ENCODE measurements at places on chromosomes 5 and 9. TPM values are rescaled to one million over a fixed set of nuclear protein-coding genes. Genes with fewer than 3 reads are reported as not detected.

Gene PCDHGA3
- polyA plus RNA-seq: 0.63 TPM

Gene PLPPR1
- 1.3 TPM for polyA plus RNA-seq

Gene BHMT
- polyA plus RNA-seq: 1.4 TPM

Gene CARD9
- polyA plus RNA-seq: 0.63 TPM

Gene DDX46
- 91.4 TPM for polyA plus RNA-seq

Gene THBS4
- polyA plus RNA-seq: 14.0 TPM

Gene ADGRD2
- 0.89 TPM for polyA plus RNA-seq

Gene MEF2C
- polyA plus RNA-seq: 1.6 TPM

Gene MVB12B
- polyA plus RNA-seq: 1.9 TPM

Gene ZNF879
- polyA plus RNA-seq: 3.9 TPM

Gene PAIP1
- 108 TPM for polyA plus RNA-seq

Gene NME5
- polyA plus RNA-seq: 1.1 TPM

Gene NREP
- polyA plus RNA-seq: 264 TPM

Gene PPP2R2B
- polyA plus RNA-seq: 28.4 TPM

Gene DIRAS2
- 0.13 TPM for polyA plus RNA-seq

Gene IQGAP2
- polyA plus RNA-seq: 57.3 TPM

Gene NRARP
- 4.8 TPM for polyA plus RNA-seq

Gene ADRB2
- 0.44 TPM for polyA plus RNA-seq

Gene BTNL9
- polyA plus RNA-seq: 0.21 TPM

Gene SNAPC3
- polyA plus RNA-seq: 20.9 TPM

Gene PCDHA3
- 1.2 TPM for polyA plus RNA-seq

Gene PCDHA9
- polyA plus RNA-seq: 1.1 TPM

Gene ROR2
- polyA plus RNA-seq: 8.1 TPM

Gene RAB3C
- 30.6 TPM for polyA plus RNA-seq

Gene FRRS1L
- polyA plus RNA-seq: 0.37 TPM

Gene JAK2
- polyA plus RNA-seq: 1.1 TPM

Gene OR1J2
- polyA plus RNA-seq: not detected

Gene SLIT3
- 0.71 TPM for polyA plus RNA-seq

Gene CD274
- polyA plus RNA-seq: 0.17 TPM

Gene FOXD4L4
- polyA plus RNA-seq: not detected

Gene FYB1
- not detected for polyA plus RNA-seq

Gene PRDM9
- not detected for polyA plus RNA-seq

Gene OR1L4
- polyA plus RNA-seq: not detected

Gene PCDHA5
- polyA plus RNA-seq: 0.86 TPM

Gene EMB
- polyA plus RNA-seq: 27.5 TPM

Gene LCN9
- not detected for polyA plus RNA-seq

Gene TOR4A
- 2.1 TPM for polyA plus RNA-seq

Gene TEK
- 1.9 TPM for polyA plus RNA-seq

Gene PCDHGA9
- polyA plus RNA-seq: 0.54 TPM

Gene PSAT1
- 414 TPM for polyA plus RNA-seq

Gene PCDHA4
- polyA plus RNA-seq: 1.8 TPM

Gene CFAP77
- polyA plus RNA-seq: 1.3 TPM

Gene CNTFR
- polyA plus RNA-seq: 0.73 TPM

Gene KLF9
- polyA plus RNA-seq: 0.58 TPM

Gene LAMC3
- polyA plus RNA-seq: 8.2 TPM

Gene ARSI
- 0.99 TPM for polyA plus RNA-seq

Gene C5orf46
- 0.42 TPM for polyA plus RNA-seq
